Spinal cord (tissue), 10 donors: ENCODE measurements at places on chromosomes 2 and 18.

GRCh38 chr18:59208602-59209125 is 11.3 kb upstream of the GRP start:
- peak; percentile 62 for DNase-seq

DNA sequence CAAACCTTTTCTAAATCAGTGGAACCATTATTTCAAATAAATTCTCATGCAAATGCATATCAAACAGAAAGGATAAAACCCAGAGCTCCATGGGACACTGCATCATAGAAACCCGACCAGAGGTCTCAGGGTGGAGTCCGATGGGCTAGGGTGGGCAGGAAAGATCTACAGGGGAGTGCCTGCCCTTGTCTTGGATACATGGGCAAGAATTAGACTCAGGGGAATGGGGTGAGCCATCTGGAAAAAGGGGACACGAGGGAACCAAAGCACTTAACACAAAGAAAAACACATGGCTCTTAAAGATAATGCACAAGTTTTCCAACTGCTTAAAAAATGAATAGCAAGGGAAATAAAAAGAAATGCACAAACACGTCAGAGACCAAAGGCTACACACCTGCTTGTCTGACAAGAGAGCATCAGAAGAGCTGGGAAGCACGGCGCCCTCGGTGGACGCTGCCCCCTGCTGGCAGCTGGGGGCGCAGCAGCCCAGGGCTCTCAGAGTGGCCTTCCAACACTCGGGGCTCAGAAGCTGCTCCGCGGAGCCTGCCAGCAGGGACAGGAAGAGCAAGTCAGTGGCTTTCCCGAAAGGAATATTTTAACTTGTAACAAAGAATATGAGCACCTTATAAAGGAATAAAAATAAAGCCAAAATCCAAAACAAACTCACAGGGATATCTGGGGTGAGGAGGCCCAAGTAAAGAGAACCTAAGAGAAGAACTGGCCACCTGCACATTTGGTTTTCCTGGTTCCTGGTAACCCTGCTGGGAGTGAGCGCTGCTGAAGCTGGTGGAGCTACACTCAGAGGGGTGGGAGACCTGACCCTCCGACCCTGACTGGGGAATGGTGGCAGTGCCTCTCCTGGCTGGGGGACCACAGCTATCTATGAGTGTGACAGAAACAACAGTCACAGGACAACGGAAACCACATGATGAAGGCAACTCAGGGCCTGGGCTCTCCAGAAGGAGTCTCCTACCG is 54.5 kb downstream of the SIGLEC15 start:
- DNase-seq: no peak

GRCh38 chr2:95037384-95037839 is 11.9 kb downstream of the MAL start:
- DNase-seq: no peak

GRCh38 chr18:43485545-43485963 is 208.3 kb upstream of the SYT4 start:
- DNase-seq: no peak

DNA sequence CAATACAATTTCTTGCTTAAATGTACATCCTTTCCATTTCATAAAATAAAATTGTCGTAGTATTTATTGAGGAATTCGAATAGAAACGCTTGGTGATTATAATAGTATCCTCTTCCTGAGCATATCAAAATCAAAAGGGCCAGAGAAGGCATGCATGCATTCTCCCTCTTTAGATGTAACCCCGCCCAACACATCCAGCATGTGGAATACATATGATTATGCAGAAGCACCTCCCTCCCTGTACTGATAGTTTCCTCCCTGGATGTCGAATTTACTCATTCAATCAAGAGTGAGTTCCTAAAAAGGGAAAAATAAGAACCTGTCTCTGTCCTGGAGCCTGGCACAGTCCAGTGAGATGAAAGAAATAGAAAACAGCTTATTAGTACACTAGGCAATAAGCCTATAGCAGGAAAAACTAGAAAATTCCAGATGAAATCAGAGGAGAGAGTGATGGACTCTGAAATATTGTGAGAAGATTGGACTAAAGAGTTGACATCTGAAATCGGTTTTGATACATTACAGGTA is 262.9 kb downstream of the RDH14 start:
- no peak for DNase-seq

DNA sequence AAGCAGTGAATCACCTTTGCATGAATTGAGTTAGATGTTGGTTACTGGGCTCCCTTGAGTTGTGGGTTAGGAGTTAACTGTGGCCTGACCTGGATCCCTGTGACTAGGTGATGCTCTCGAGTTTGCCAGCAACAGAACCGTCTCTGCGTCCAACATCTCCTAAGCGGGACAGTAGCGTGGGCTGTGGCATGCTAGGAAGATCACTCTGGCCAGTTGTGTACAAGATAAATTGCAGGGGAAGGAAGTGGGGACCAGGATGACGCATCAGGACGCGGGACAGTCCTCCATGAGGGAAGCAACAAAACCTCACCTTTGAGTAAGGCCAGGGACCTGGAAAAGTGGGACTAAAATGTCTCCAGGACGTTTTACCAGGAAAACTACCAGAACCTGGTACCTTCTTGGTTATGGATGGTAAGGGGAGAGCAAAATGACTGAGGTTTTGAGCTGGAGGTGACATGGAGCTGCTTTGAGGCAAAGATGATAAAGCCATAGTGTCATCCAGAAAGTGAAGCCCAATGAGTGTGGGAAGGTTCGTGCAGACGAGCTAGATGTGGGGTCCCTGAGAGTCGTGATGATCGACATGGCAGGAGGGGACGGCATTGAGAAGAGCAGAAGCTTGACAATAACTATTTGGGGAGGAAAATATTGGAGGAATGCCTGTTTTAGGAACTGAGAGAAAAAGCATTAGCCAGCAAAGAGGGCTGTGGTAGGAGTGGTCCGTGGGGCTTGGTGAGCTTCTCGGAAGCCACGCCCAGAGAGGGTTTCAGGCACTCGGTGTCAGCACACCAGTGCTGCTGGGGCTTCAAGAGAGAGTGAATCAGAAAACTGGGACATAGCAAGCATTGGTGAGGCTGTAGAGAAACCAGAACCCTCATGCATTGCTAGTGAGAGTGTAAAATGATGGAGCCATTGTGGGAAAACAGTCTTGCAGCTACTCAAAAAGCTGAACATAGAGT is 95.1 kb downstream of the SMAD7 start:
- no peak for DNase-seq

DNA sequence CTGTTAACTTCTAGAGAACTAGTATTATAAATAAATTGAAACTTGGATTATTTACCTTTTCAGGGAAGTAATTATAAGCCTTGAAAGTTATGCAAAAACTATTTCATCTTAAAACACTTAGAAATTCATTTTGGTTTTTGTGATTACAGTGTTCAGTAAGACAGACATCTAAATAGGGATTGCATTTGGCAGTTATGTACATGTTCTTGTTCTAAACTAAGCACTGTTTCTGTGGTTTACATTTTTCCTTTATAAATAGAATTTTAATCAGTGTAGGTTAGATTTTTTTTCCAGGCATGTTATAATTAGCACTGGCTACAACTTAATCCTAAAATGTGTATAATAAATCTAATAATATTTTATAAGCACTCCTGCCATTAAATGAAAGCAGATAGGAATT is 35.0 kb downstream of the LCLAT1 start:
- no peak for DNase-seq

GRCh38 chr2:239363946-239364637 is 36.7 kb downstream of the HDAC4 start:
- no peak for DNase-seq

- DNase-seq: no peak
These were observed 128.1 kb downstream of the BIRC6 start for GRCh38 chr2:32484937-32485336.

- DNase-seq: no peak
These were observed 172.0 kb downstream of the LOXHD1 start for GRCh38 chr18:46484971-46485370.

DNA sequence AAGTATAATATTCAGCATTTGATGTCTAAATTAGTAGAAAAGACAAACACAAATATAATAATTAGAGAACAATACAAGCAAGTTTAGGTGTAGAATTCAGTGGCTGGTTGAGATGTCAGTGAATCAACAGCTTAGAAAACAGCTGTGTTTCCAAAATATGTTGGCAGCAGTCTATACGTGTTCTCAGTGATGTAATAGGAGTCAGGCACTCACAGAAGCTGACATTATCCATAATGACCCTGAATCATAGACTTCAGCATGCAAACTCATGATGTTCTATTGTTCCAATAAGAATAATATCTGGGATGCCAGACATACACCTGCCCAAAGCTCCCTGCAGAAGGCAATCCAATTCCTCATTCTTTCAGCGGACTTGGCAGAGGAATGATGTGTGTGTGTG is 164.7 kb downstream of the SLC8A1 start:
- DNase-seq: no peak

- peak; percentile 87 for DNase-seq
These were observed 2.7 kb upstream of the TGIF1 start for GRCh38 chr18:3447068-3447894.

DNA sequence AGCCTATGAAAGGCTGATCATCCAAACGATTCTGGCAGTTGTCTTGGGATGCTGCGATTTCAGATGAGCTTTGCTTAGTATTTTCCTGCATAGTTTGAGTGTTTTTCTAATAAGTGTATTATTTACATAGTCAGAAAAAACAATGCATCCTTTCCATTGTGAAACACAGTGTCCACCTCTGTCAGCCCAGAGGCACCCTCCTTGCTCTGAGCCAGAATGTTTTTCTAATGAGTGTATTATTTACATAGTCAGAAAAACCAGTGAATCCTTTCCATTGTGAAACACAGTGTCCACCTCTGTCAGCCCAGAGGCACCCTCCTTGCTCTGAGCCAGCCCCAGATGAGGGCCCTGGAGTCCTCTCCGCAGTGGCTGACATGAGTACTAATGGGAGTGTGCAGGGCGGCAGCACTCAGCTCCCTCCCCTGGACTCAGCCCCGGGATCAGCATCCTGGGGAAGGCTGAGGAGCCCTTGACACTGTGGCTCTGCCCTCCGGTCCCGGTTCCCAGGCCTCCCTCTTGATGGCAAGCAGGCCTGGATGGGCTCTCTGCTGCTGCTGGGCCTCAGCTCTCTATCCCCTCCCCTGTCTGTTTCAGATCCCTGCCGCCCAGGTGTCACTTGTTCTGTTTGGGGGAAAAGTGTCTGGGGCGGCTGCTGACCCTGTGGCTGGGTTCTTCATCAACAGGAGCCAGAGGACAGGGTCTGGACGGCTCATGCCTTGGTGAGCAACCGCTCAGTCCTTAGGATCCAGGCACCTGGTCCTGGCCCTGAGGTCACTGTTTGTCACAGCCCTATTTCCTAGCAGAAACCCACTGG is 5.9 kb downstream of the MFSD2B start:
- DNase-seq: no peak

GRCh38 chr2:131030478-131030971 is 62.7 kb downstream of the FAM168B start:
- no peak for DNase-seq

GRCh38 chr18:402129-402528 is 98.4 kb downstream of the COLEC12 start:
- DNase-seq: no peak

DNA sequence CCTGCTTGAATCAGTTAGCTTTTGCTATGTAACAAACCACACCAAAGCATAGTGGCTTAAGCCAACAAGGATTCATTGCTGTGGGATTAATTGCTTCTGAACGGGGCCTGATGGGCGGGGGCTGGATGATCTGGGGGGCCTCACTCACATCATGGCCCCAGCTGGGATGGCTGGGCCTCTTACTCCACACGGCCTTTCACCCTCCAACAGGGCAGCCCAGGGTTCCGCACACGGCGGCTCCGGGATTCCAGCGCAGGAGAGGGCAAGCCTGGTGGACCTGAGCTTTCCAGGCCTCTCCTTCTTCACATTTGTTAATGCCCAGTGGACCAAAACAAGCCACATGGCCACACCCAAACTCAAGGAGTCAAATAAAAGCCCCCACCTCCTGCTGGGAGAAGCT is 86.3 kb upstream of the PHLPP1 start:
- DNase-seq: no peak

DNA sequence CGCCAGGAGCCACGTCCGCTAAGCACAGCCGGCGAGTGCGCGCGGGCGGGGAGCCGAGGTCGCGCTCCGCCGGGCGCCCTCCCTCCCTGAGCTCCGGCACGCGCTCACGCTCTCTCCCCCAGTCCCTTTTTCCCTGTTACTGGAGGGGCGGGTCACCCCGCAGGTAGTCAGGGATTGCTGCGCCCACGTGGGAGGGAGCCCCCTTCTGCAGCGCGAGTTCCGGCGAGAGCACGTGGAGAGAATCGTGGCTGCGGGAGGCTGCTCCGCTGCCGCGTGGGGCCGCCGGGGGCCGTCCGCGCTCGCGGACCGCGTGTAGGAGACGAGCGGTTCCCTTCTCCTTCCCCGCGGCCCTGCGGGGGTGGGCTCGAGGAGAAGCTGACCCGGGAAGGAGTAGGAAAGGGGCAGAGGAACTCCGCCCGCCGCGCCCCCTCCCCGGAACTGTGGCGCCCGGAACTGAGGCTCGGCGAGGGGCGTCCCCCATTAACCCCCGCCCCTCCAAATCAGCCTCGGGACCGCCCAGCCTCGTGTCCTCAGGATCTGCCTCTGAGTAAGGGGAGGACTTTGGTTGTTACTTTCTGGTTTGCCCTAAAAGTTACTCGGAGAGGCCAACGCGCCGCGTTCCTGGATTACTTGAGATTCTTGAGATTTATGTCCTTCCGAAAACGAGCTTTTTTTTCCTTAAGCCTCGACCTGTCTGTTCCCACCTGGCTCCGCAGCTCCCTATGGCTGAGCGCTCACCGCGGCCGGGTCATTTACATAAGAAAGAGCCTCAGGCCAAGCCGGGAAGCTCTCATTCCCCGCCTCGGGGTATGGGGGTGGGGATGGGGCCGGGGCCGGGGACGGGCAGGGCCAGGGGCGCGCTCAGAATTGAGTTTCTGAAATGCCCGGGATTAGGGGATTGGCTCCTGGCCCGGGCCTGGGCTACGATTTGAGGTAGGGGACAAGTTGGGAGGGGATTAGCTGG is 1.1 kb downstream of the HK2 start:
- no peak for DNase-seq

GRCh38 chr2:42566025-42566424 is 2.4 kb upstream of the MTA3 start:
- no peak for DNase-seq

DNA sequence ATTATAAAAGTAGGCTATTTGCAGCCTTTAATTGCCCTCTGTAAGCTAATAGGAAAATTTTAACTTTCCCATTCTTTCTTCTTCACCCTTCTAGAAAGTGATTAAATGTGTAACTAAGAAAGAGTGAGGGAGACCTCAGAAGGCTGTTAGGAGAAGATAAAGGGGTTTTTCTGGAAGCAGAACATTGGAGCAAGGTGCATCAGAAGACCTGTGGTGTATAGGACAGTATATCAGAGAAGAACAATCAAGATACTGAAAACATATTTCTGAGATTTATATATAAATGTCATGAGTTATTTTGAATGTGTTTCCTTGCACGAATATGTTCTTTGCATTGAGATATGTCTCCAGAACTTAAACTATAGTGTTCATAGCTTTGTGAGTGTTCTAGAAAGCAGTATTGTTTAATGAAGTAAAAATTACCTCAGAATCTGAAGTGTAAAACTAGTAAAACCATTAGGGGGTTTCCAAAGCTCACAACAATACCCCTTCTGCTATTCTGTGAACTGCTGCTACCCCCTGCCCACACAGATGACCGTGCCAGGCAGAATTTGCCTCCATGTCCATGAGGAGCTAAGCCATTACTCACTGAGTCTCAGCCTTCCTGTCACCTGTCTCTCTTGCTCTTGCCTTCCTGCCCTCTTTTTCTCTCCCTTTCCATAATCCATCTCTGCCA is 537.9 kb downstream of the EPHA4 start:
- no peak for DNase-seq

GRCh38 chr2:16628314-16628713 is 37.3 kb downstream of the CYRIA start:
- no peak for DNase-seq
